ENCODE measurements at places on chromosomes 2 and 18.

DNA sequence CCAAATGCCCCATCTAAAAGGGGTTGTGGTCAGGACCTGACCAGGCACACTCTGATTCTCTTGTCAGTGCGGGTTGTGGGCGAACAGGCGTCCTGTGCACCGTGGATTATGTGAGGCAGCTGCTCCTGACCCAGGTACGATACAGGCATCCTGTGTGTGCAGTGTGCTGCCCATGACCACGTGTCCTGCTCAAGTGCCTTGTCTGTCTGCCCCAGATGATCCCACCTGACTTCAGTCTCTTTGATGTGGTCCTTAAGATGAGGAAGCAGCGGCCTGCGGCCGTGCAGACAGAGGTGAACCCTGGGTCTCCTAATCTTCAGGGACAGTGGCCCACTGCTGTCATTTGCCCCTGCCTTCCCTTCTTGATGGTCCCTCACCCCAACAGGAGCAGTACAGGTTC, 14.6 kb downstream of the PTPN18 start:
- no peak for DNase-seq

DNA sequence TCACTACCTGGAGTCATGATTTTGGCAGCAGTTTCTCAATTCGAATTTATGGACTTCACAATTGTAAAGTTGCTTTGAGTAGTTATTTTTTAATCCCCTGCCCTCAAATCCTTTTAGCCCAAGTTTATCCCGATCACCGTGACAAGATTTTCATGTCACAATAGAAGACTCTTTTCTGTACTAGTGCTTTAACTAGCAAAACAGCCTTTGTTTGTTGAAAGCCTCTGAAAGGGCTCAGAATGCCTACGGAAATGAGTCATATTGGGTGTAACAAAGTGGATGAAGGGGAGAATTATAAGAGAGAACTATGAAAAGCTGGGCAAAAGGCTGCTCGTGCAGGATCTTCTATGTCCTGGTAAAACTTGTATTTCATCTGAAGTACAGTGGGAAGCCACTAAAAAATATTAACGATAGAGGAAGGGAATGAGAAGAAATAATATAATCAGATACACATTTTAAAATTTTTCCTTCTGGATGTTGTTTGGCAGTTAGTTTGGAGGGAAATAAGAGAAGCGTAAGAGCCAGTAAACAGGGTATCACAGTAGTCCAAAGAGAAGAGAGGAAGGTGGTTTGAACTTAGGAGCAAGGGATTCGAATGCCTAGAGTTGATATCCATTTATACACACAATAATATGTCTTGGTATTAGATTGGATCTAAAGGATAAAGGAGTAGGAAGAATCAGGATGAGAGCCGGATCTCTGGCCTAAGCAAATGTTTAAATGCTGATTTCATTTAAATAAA, 114.9 kb downstream of the GALNT13 start:
- DNase-seq, result no peak

- no peak for DNase-seq
Observed at GRCh38 chr2:12767541-12767940, 50.8 kb downstream of the TRIB2 start.

DNA sequence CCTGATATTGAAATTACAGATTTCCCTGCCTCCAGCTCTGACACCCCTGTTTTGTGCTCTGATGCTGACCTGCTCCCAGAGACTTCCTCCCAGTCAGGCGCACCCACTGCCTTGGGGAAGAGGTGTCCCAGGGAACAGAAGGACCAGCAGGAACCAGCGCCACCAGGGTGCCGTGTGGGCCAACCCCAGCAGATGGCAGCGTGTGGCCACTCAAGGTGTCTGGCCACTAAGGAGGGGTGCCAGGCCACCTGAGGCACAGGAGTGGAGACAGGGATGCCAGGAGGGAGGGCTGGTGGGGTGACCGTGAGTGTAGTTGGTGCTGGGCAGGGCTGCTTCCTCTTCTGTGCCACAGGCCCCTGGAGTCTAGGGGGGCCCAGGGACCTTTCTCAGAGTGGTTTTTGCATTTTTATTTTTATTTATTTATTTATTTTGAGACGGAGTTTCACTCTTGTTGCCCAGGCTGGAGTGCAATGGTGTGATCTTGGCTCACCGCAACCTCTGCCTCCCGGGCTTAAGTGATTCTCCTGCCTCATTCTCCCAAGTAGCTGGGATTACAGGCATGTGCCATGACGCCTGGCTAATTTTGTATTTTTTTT, 56.0 kb downstream of the TEX44 start:
- no peak for DNase-seq

DNA sequence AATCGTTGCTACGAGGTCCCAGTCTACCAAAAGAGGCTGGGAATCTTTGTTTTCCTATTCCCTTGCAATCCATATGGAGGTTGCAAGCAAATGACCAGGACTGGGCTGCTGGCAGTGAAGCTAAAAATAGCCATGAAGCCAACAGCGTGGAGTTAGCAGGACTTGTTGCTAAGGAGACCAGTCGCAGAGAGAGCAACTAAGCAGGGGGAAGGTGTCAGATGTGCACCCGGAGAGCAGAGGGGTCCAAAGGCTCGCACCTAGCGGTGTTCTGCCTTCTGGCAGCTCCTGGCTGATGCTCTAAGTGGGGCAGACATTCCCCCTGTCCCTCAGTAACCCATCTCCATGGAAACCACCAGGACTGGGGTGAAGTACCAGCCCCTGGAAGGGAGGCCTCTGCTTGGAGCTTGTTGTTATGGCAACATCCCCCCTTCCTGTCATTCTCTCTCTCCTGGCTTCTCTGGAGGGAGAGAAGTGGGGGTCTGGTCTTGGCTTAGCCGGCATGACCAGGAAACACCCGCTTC, 84.6 kb downstream of the DNMT3A start:
- no peak for DNase-seq

DNA sequence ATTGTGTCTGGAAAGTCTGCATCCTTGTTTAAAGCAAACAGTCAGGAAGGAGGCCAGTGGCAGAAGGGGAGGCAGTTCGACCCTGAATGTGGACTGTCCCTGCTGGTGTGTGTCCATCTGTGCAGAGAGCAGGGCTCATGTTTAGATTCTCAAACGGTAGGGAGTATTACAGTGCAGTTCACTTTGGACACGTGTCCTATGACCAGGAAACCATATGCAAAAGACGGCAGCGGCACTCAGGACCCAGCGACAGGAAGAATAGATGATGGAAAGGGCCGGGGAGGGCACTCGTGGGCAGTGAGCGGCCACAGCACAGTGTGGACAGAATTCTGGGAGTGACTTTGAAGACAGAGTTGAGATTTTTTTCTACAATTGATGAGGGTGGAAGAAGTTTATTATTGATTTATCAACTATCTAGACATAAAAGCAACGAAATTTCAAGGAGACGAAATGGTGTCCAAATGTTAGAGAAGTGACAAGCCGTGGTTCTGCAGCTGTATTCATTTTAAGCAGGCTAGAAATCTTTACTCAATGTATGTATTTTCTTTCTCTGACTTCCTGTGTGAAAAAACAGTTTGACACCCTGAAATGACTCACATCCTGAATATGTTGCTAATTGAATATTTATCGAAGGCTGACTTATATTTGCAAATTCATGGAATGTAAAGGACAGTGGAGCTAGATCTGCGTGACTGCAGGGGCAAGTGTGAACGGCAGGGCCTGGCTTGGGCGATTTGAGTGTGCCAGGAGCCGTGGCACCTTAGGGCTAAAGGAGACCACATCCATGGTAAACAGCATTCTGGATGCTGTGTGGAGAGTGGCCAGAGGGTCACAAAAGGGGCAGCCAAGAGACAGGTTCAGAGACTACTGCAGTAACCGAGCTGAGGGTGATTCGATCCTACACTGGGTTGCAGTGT, 214.2 kb downstream of the PTGR3 start:
- DNase-seq, result no peak

DNA sequence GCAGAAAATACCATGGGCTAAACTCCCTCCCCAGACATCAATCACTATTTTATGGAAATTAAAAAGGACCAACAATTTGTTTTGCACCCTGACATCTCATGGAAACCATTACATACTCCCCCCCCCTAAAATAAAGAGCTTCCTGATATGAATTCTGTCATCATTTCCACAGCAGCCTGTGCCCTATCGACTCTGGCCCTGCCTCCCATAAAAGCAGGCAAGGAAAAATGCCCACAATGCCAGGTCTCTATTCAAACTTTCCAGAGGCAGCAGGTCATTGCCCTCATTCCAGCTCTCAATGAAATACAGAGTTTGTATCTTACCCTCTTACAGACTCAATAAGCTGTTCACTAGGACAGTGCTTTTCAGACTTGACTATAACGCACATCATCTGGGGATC, 254.4 kb upstream of the TANK start:
- no peak for DNase-seq

GRCh38 chr2:207599636-207600035, 25.6 kb downstream of the METTL21A start:
- no peak for DNase-seq

DNA sequence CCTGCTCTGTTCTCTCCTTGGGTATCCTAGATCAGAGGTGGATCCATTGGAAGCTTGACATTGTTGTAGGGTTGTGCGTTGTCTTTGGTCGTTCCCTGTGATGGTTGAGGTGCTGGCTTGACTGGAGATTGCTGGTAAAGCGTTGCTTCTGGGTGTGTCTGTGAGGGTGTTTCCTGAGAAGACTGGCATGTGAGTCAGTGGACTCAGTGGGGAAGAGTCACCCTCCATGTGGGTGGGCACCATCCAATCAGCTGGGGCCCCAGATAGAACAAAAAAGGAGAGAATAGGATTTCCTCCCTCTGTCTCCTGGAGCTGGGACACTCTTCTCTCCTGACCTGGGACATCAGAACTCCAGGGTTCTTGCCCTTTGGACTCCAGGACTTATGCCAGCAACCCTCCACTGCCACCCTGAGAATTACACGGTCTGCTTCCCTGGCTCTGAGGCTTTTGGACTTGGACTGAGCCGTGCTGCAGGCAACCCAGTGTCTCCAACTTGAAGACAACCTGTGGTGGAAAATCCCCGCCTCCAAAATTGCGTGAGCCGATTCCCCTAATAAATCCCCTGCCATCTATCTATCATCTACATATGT, 14.8 kb upstream of the REEP1 start:
- no peak for DNase-seq

GRCh38 chr2:37855283-37856041, 69.6 kb upstream of the RMDN2 start:
- no peak for DNase-seq

DNA sequence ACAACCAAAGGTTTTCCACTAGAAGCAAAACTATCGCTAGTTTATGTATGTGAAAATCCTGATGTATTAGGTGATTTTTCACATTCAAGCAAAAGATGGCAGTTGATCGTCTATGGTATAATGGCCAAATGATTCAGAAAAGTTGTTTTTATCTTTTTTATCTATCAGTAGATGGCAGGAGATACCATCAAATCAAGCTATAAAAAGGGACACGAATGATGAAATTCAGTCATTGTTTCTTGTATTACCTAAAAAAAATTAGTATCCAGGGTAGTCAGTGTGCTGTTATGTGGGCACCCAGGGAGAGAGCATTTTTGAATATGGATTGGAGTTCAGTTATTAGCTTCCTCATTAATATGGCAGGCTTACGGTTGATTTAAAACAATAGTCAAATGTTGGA, 22.9 kb upstream of the CAVIN2 start:
- no peak for DNase-seq

- DNase-seq, result no peak
Observed at GRCh38 chr2:159275111-159275510, 11.4 kb downstream of the WDSUB1 start.

DNA sequence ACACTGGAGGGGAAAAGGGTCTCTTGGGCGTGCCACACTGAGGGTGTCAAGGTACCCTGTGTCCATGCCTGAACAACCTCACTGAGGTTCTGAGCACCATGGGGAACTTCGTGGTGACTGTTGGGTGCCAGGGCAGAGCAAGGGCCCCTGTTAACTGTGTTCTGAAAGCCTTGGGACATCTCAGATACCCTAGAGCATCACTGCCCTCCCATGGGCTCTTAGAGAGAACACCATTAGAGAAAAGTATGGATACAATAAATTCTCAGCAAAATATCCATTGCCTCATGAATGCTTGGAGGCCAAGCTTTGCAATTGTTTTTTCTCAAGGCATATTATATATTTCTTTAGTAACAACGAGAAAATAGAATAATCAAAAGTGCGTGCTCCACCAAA, 488.5 kb upstream of the NRP2 start:
- DNase-seq, result no peak

GRCh38 chr2:241886840-241887447, 17.4 kb downstream of the RTP5 start:
- no peak for DNase-seq

- no peak for DNase-seq
Observed at GRCh38 chr2:72965770-72966450, 48.6 kb downstream of the EMX1 start.

DNA sequence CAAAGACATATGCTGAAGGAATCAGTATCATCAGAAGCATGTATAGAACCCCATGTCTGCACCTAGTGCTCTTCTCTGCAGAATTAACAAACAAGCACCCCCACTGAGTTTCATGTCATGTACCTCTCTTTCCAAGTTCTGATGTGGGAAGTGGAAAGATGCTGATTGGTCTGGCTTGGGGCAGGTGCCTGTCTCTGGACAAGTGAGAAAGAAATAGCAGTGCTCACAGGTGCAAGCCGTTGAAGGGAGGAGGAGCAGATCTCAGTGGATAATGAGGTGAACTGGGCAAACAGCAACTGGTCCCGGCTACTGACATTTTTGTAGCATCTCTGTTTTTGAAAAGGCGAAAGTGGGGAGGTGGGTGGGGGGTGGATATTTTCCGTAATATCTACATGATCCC, 17.5 kb upstream of the ACVR1 start:
- DNase-seq, result no peak

DNA sequence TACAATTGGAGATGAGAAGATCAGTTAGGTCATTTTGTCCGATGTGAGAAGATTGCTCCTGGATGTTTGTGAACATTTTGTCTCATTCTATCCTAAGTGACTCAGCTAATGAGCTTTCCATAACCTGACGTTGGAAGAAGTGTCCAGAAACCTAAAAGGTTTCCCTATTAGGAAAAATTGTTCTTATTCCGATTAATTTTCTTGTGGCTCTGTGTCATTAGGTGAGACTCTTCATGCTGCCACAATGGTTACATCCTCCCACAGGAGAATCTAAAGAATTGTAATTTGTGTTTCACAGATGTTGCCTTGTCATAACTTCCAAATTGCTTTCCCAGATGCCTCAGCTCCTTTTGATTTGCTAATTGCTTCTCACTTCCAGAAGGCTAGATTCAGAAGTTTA, 261.0 kb upstream of the APCDD1 start:
- no peak for DNase-seq

DNA sequence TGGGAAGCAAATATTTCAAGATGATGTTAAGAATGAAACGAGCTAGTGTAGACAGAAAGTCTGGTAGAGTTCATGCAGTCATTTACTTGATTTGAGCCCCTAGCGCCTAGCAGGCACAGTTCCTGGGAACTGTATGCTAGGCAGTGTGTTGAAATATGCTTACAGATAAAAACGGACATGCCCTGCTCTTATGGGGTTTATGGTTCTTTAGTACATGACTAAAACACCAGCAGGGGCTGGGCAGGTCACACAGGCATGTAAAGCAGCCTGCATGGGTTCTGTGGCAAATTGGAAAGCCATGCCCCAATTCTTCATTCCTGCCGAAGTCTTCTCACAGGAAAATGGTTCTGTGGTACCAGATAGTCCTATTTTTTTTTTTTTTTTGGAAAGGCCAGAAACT, 27.3 kb upstream of the MGAT5 start:
- DNase-seq, result no peak
